Aorta (tissue), 5 donors: ENCODE measurements at places on chromosomes 2 and 18. TPM values are rescaled to one million over a fixed set of nuclear protein-coding genes. Genes with fewer than 3 reads are reported as not detected.

COPS9 gene
- polyA plus RNA-seq, result 415 TPM

TEX44 gene
- not detected for polyA plus RNA-seq

DLGAP1 gene
- polyA plus RNA-seq, result 0.75 TPM

FBXO15 gene
- polyA plus RNA-seq, result not detected

RAD51AP2 gene
- polyA plus RNA-seq, result not detected

GALNT5 gene
- 0.90 TPM for polyA plus RNA-seq

ATL2 gene
- 14.8 TPM for polyA plus RNA-seq

CTDP1 gene
- polyA plus RNA-seq, result 14.9 TPM

FIGN gene
- polyA plus RNA-seq, result 3.9 TPM

SCN3A gene
- 0.08 TPM for polyA plus RNA-seq

ZNF892 gene
- polyA plus RNA-seq, result 0.64 TPM

DSG1 gene
- polyA plus RNA-seq, result not detected

C2orf81 gene
- 1.3 TPM for polyA plus RNA-seq

RRM2 gene
- 4.6 TPM for polyA plus RNA-seq

PAIP2B gene
- 1.3 TPM for polyA plus RNA-seq

ALPP gene
- not detected for polyA plus RNA-seq

RBM43 gene
- polyA plus RNA-seq, result 10.1 TPM

EEF1B2 gene
- 744 TPM for polyA plus RNA-seq

HTR2B gene
- polyA plus RNA-seq, result 2.8 TPM

CNTNAP5 gene
- polyA plus RNA-seq, result not detected

POTEE gene
- not detected for polyA plus RNA-seq

HRH4 gene
- polyA plus RNA-seq, result not detected

DES gene
- 145 TPM for polyA plus RNA-seq

ALLC gene
- polyA plus RNA-seq, result 1.4 TPM

PLB1 gene
- polyA plus RNA-seq, result 5.3 TPM

NEU2 gene
- not detected for polyA plus RNA-seq

ADAM23 gene
- polyA plus RNA-seq, result 1.5 TPM

IL36RN gene
- polyA plus RNA-seq, result not detected

MEMO1 gene
- polyA plus RNA-seq, result 26.5 TPM

CTAGE1 gene
- polyA plus RNA-seq, result not detected

RGPD4 gene
- polyA plus RNA-seq, result not detected

GLB1L gene
- 3.8 TPM for polyA plus RNA-seq

SEMA4C gene
- polyA plus RNA-seq, result 6.1 TPM

SSB gene
- 106 TPM for polyA plus RNA-seq

MC2R gene
- not detected for polyA plus RNA-seq

RNF125 gene
- 0.05 TPM for polyA plus RNA-seq

CD8B2 gene
- polyA plus RNA-seq, result 0.50 TPM

SERPINB2 gene
- polyA plus RNA-seq, result 0.97 TPM

ADD2 gene
- polyA plus RNA-seq, result 0.15 TPM
